Right ventricle myocardium inferior (tissue), 1 donor: ENCODE measurements at places on chromosomes 4 and X.

GRCh38 chr4:106126062-106126461 is 189.9 kb downstream of the TBCK start:
- no peak for DNase-seq

DNA sequence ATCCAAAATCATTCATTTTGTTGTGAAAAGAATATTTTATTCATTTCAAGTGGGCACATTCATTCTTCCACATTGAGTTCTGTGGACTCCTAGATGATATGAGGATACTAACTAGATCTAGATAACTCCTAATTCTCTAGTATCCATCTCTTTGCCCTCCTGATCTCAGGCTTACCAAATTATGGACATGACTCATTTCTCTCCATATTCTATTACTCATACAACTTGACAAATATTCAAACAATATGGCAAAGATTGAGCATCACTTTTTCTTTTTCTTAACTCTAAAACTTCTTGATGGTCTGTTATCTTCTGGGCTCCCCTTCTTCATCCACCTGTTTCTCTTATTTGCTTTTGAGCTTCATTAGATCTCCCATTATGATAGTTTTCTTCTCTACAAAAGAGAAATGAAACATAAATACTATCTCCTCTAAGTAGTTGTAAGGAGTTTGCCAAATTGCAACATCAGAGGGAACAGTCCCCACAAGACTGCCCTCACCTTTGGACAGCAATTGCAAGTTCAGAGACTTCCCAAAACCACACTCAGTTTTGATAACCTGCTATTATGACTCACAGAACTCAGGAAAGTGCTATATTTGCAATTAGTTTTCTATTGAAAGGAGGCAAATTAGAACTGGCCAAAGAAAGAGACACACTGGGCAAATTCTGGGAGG is 422.9 kb downstream of the SPRY1 start:
- DNase-seq = no peak

GRCh38 chrX:97844161-97844560 is 960.5 kb downstream of the RPA4 start:
- DNase-seq = no peak

DNA sequence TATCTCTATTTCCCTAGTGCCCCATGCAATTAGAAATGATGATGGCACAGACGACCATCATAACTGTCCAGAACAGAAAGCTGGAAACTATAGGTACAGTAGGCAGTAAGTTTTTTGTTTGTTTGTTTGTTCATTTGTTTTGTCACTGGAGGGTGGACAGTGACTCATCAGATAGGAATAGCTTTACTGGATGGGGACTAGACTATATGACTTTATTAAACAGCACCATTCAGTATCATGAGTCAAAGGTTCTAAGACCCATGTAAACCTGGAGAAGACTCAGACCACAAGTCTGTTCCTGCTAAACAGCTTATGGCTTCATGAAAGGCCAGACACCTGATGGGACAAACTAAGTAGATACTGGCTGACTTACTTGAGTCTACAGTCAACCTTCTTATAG is 38.4 kb downstream of the PLAC1 start:
- DNase-seq = no peak

DNA sequence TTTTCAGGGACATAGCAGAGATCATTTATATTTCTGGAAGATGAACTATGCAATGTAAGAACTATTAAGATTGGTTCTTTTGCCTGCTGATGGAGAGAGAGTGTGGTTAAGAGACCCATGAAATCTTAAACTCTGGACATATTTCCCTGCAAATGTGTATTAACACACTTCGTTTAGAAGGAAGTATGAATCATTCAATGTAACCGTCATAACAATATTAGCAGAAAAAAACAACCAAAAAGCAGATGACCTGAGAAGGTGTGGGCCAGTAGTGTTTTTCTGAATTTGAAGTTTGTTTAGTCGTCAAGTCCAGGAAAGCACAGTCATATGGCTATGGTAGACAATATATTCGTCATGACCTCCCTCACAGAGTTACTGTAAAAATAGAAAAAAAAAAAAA is 2.5 kb upstream of the TMPRSS11D start:
- no peak for DNase-seq

DNA sequence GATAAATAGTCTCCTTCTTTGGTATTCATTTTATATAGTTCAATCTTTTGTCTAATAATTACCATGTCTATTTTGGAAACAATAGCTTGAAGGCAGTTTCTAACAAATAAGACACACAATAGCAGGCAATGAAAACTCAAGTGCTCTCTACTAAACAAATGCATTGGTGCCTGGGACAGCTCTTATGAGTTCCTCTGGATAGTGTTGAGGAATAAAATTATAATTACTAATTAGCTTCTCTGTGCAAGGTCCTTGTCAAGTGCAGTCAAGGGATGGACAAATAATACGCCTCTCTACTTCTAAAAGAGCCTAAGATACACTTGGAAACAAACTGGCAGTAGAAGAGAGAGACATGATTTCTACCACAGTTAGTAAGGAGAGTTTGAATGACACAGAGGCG is 229.0 kb upstream of the GLRA2 start:
- DNase-seq = no peak

DNA sequence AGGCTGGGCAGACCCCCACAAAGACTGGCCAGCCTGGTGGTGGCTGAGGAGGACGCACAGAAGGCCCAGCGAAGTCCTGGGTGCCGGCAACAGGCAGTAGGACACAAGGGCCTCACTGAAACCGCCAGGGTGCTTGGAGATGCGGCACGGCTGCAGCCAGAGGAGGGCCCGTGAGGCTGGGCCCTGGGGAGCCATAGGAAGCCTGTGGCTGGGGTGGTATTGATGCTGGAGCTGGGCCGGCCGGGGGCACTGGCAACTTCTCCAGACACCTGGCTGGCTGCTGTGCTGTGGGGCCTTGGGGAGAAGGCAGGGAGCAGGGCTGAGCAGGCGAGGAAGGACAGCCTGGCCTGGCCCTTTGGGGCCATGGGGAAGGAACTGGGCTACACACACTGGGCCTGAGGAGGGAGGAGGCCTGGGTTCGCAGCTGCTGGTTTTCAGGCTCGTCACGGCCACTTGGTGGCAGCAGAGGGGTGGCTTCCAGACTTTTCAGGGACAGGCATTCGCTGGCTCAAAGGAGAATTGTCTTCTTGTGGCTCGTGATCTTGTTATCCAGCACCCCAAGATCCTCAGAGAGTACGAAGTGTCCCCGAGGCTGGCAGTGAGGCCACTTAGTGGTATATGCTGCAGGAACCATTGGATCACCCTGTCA is 37.2 kb downstream of the ATP2B3 start:
- peak; percentile 75 for DNase-seq

DNA sequence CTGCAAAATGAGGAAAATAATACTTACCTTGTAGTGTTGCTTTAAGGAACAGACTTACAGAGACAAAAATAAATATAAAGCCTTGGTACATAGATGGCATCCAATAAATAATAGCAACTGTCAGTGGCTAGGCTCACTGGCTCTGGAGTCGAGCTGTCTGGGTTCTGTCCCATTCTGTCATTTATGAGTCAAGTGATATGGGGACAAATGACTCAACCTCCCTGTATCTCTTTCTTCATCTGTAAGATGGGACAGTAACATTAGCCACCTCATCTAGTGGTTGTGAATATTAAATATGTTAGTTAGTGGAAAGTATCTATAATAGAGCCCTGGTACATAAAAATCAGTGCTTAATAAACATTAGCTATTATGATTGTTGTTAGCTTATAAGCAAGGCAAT is 16.7 kb upstream of the GATB start:
- DNase-seq = no peak

GRCh38 chrX:38804682-38805431 is 3.6 kb downstream of the MID1IP1 start:
- DNase-seq = peak; percentile 69

DNA sequence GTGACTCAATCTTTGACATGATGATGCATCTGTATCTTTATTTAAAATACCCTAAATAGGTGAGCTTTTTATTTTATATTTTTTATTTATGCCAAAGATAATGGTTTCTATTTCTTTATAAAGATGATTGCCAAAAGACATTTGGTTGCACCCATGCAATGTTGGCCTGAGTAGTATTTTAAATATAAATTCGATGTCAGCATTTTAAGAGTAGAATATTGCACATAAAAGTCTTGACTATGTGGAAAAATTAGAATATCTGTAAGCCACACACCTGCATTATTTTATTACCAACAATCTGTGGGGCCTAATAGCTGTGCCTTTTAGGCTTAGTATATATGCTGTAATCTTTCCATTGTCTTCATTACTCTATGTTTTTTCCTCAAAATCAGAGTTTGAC is 91.4 kb downstream of the CPXCR1 start:
- DNase-seq = no peak

DNA sequence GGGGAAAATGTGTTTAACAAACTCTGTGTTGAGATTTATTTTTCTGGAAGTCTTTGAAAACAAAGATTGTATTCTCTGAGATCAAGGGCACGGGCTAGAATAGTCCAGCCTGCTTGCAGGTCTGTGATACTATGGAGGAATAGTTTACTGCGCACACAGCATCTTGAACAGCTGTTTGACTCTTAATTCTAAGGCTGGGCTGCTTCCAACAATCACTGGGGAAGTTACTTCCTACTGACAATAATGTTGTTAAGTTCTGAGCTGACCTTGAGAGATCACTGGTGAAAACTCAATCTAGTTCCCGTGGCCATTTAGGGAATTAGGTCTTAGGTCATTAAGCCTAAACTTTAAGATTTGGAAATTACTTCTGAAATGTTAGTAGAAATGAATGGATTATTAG is 416.1 kb upstream of the FTHL17 start:
- no peak for DNase-seq

GRCh38 chrX:50770702-50771101 is 43.3 kb downstream of the SHROOM4 start:
- no peak for DNase-seq

DNA sequence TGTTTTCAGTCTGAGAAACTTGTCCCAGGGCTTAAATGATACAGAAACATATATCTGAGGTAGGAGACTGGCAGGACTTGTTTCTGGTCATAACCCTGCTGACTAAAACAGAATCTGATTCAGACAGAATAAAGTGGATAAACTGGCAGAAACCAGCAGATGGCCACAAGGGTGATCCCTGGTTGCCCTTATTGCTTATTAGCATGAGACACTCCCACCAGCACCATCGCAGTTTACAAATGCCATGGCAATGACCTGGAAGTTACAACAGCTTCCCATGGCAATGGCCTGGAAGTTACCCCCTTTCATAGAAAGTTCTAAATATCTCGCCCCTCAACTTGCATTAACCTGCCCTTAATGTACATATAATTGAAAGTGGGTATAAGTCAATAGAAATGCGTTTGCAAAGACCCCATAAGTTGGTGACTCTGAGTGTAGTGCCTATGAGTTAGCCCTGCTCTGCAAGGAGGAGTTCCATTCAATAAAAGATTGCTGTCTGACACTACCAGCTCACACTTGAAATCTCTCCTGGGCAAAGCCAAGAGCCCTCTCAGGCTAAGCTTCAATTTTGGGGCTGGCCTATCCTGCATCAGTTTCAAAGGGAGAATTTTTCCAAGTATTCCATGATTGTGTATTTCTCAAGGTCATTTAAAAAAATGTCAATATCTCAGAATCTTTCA is 52.9 kb upstream of the PAGE5 start:
- no peak for DNase-seq

GRCh38 chrX:65508851-65509250 is 25.7 kb downstream of the LAS1L start:
- no peak for DNase-seq

DNA sequence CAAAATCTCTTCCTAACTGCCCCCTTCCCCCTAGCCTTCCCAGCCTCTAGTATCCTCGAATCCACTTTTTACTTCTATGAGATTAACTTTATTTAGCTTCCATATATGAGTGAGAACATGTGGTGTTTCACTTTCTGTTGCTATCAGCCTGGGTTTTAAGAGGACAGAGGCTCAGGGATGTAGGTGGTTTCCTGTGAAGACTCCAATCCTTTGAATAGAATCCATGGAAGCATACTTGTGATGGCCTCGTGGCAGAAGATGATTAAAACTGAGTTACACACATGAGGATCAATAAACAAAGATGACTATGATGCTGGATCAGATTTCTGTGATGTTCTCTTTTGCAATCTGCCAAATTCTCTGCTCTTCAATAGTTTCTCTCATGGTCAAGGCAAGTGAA is 29.8 kb downstream of the CD99L2 start:
- no peak for DNase-seq

GRCh38 chrX:152896450-152896849 is 1.4 kb upstream of the ZNF185 start:
- no peak for DNase-seq

- DNase-seq = no peak
These were observed 30.6 kb downstream of the USP46 start for GRCh38 chr4:52628543-52628942.

GRCh38 chr4:80204433-80205011 is 7.2 kb downstream of the PRDM8 start:
- DNase-seq = no peak

DNA sequence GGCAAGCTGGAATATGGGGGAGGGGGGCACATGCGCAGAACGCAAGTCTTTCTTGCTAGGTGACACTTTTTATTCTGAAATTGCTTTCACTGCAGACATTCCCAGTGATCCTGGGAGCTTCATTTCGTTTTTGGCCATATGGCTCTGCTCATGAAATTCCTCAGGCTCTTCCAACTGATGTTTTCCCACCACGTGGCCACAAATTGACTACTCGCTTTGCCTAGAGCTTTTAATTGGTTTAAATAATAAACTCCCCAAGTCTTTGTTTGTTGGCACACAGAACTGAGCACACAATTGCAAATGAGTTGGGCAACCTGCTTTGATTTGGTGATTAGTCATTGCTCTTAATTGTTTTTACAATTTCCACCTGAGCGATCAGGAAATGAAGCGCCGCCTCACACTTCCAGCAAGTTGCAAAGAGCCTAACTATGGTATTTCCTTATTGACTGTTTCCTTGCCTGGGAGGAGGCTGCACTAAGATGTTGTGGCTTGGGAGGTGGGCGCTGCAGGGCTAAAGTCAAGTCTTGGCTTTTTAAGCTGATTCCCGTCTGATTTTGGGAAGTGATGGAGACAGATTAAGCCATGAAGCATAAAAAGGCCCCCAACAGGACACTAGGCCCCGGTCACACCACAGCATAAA is 282.5 kb downstream of the ZIC3 start:
- no peak for DNase-seq
